SW480 (cell line): ENCODE measurements at places on chromosomes 4 and X.
A peak's percentile ranks its signal among the peaks of the same experiment; 100 is the strongest.

GRCh38 chr4:108965472-108966076 lies 202.7 kb upstream of the ETNPPL start:
- DNase-seq, result no peak

DNA sequence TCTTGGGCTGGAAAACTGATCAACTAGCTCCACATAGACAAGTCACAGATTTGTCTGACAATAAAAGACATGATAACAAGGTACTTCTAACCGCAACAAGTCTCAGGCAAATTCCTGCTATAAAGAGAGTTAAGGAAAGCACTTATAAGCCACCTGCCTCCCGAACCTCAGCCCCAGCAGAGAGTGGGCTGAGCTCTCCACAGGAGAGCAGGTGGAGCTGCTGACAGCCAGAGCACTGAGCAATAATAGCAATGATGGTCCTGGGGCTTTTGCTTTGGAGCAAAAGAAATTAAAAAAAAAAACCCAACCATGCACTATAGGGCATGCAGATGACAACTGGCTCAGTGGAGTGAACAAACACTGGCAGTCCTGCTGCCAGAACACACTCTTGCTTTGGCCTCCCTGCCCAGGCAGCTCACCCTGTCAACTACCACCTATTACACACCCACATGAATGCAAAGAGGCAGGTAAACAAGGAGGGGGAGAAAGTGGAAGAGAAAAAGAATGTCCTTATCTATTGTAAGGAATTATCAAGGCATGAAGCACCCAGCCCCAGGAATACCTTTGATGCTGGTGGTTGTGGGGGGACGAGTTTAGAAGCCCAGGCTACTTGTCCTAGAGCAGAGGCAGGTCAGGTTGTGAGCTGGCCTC lies 135.8 kb upstream of the DGKK start:
- no peak for DNase-seq

DNA sequence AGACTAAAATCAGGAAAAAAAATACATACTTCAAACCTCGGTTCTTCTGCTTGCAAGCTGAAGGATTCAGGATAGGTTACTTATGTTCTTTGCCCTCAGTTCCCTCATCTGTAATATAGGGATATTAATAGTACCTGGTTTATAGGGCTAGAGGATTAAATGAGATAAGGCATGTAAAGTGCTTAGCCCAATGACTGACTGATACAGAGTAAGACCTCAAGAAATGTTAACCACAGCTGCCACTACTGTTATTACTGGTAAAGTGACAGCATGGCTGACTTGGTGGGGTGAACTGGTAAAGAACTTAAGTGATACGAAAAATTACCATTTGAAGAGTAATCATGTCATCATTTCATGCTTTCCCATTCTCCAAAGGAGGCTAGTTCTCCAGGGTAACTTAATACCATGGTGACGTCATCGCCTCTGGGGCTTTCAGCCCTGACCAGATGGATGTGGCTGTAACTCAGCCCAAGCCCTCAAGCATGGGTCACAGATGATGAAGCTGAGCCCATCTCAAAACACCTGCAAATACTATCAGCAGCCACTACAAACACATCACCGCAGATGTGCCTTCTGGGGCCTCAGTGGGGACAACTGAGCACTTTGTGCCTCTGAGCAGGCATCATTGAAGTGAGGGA lies 44.5 kb upstream of the SCML1 start:
- no peak for DNase-seq

DNA sequence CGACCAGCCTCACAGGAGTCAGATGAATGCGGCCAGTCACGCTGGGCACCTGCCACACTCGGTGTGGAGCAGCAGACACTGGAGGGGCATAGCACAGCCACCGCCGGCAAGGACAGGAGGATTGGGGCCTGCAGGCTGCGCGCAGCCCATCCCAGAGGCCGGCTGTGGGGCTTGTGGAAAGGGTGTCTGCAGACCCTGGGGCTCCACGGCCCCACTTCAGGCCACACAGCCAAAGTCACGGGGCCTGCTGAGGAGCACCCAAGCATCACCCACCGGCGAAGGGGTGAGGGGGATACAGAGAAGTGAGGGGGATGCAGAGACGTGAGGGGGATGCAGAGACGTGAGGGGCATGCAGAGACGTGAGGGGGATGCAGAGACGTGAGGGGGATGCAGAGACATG lies 70.1 kb downstream of the FAM53A start:
- DNase-seq, result no peak

DNA sequence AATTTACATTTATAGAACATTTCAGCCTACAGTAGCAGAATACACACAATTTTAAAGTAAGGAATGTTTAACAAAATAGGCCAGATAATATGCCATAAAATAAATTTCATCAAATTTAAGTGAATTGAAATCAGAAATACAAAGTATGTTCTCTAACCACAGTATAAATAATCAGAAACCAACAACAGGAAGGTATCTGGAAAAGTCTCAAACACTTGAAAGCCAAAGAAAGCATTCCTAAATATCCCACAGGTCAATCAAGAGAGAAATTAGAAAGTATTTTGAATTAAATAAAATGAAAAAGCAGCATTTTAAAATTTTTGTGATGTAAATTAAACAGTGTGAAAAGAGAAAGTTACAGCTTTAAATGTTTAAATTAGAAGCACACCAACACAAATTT lies 899.2 kb downstream of the PDHA2 start:
- DNase-seq, result no peak

DNA sequence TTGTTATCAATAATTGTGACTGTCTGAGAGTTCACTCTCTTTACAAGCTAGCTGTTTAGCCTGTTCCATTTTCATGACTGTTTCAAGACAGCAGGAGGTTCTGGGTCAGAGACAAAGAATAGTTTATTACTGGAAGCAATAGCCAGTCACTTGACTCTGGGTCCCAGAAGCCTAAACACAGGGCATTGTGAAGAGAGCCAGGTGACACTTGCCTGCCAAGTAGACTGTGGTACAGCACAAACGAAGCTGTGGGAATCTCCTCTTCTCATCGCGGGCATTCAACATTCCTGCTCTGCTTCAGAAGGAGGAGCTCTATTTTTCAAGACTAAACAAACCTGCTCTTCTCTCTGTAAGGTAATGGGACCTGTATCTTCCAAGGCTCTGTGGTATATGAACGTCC lies 485.1 kb downstream of the TRIML1 start:
- no peak for DNase-seq

DNA sequence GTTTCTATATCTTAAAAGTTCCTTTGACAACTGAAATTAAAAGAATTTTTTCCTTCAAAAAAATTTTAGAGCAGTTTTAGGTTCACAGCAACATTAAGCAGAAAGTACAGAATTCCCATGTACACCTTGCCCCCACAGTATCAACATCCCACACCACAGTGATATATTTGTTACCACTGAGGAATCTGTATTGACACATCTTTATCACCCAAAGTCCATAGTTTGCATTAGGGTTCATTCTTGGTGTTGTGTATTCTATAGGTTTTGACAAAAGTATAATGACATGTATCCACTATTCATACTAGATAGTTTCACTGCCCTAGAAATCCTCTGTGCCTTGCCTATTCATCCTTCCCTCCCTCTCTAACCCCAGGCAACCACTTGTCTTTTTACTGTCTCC lies 43.7 kb downstream of the FNIP2 start:
- no peak for DNase-seq

DNA sequence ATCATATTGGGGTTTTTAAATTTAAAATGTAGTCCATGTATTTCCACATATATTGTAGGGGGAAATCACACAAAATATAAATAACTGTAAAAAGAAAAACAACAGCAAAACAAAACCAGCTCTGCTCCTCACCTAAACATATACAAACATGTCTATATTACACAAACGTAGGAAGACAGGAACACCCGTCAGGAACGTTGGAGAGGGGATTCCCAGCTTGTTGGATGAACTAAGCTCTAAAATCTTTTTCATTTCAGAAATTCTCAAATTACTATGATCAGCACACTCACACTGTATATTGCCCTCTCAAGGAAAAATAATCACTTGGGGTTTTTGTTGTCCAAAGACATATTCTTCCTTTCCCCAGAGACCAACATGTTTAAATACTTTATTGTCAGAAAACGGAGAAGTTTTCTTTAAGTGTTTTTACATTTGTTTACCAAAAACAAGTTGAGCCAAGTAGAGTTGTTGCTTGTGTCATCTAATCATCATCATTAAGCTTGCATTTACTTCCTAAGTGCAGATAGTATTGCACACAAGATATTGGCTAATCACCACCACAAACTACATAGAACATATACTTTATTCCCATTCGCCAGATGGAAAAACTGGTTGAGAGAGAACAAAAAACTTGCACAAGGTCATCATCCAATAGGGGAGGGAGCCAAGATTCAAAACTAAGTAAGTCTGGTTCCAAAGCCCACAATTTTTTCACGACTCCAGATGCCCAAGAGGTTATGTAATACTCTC lies 2.4 kb upstream of the TLR10 start:
- DNase-seq, result no peak

DNA sequence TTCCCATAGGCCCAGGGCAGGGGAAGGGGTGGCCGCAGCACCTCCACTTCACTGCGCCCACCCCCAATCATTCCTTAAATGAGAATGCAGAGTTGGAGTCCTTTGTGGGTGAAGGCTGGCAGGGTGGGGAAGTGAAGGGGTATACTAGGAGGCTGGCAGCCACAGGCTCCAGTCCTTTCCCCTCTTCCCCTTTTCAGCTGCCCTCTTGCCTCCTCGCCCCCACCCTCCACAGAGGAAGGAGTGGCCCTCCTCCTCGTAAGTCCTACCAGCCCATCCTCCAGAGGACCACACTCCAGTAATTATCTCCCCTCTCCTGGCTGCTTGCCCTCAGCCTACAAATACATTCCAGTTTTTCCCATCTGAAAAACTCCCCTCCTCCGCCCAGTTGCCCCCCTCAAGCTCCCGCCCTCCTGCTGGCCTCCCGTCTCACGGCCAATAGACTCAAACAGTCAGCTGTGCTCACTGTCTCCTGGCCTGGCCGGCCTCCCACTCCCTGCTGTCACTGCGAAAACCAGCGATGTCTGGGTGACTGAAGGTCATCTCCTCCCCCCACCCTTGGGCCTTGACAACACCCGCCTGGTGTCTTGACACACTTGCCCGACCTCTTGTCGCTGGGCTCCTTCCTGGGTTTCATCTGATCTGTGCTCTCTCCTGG lies 38.8 kb downstream of the EFNB1 start:
- no peak for DNase-seq

DNA sequence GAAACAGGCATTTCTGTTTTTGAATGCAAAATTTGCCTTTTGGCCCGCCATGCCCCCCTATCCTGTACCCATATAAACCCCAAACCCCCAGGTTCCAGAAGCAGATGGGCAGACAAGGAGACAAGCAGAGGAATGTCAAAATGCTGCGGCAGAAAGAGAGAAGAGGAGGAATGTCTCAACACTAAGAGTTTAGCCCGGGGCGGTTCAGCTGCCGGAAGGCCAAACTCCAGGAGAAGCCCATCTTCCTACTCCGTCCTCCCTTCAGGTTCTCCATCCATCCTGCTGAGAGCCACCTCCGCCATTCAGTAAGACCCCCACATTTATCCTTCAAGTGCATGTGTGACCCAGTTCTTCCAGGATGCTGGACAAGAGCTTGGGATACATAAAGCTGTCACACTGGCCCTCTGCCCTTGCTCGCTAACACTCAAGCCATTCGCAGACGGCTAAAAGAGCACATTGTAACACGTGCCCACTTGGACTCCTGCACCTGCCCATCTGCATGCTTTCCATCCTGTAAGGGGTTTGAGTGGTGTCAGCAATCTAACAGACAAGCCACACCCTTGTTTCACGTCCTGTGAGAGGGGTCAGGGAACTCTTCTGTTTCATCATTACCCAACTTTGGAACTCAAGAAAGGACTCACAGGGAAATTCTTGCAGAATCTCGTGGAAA lies 31.3 kb downstream of the TLR10 start:
- DNase-seq, result no peak

GRCh38 chrX:18174971-18175370 lies 45.7 kb downstream of the BEND2 start:
- DNase-seq, result no peak

DNA sequence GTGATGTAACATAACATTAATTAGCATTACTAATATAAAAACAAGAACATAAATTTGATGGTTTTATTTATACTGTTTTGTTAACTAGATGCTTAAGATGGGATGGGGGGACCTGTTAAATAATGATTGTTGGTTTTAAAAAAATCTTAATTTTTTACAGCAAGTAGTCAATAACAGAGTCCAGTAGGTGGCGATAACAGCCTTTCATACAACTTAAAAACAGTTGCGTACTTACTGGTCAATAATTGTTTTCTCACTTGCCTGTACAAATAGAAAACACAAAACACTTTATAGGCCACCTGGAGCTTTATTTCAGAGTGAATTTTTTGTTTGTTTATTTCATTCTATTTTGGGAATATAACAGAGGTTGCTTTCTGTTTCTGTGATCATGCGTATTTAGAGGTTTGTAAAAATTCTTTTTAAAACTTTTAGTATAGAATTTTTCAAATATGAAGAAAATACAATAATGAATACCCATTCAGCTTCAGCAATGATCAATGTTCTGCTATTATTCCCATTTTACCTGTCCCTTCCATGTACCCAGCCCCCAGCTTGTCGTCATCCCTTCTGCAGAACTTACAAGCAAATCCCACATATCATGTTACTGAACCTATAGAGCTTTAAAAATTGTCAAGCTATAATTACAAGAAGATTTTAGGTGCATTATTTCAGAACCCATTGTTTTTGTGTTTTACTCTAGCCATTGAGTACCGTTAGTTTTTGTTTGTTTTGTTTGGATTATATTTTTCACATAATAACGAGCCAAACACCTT lies 97.1 kb downstream of the MRPL1 start:
- DNase-seq, result peak; percentile 66

DNA sequence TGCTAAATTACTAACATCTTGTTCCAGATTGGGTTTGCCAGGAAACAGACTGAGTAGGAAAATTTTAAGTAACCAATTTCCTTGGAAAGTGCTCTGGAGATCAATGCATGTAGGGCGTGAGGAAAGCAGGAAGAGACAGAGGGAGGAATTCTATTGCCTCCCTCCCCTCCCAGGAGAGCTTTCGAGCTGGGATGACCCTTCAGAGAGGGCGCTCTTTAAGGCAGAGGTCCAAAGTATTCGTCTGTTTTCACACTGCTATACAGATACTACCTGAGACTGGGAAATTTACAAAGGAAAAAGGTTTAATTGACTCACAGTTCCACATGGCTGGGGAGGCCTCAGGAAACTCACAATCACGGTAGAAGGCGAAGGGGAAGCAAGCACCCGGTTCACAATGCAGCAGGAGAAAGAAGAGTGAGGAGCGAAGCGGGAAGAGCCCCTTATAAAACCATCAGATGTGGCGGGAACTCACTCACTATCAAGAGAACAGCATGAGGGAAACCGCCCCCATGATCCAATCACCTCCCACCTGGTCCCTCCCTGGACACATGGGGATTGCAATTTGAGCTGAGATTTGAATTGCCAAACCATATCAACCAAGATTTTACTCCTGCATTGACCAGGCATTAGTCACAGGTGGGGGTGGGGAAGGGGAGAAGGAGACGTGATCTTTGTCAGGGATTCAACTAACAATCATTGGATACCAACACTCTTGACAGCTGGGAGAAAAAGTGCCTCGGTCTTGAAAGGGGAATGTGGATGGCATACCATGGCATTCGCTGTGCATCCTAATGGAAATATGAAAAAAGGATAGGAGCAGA lies 63.8 kb downstream of the SLITRK2 start:
- DNase-seq, result no peak
